Stimulated activated naive CD8-positive, alpha-beta T cell treated with anti-CD3 and anti-CD28 coated beads, Interleukin-15, Interleukin-2, amounts not matched to agents 100 U/mL and 50 U/mL, for 24 hours (primary cell): ENCODE measurements at places on chromosomes 3 and 15.

GRCh38 chr15:63051156-63052066, 8.9 kb downstream of the TPM1 start:
- DNase-seq = no peak

DNA sequence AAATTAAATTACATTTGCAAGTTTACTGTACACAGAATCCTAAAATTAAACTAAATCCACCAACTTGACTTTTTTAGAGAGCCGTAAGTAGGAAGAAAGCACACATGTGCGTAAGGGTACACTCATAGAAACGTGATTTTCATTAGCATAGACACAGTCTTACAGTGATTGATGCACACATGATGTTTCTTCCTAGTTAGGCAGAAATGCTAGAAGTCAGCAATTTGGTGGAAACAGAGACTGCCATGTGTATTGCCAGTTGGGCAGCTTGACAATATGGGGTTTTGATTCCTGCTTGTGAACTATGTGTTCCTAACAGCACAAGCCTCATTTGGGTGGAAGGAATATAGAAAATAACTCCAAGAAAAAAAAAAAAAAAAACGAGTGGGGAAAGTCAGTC, 878.5 kb downstream of the ROBO1 start:
- no peak for DNase-seq

- no peak for DNase-seq
Measured at GRCh38 chr3:173762501-173762900, 365.0 kb downstream of the NLGN1 start.

DNA sequence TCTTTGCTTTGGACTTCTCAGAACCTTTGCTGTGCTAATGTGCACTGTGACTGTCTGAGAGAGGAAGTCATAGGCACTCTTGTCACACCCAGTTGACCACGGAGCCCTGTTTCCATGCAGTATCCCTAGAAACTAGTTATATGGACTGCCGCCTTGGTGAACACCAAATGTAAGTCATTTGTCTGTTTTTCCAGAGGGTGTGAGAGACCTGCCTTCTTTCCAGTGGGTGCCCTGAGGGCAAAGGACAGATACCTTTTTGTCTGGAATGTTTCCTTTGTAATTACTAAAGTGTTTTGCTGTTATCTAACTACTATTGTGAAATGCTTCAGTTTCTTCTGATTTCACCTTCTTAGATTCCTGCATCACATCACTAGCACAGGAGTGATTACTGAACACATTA, 91.8 kb downstream of the LARS2 start:
- DNase-seq = no peak

- DNase-seq = no peak
Measured at GRCh38 chr3:150605998-150606641, 3.0 kb downstream of the SELENOT start.

GRCh38 chr15:39925112-39925842, 5.2 kb upstream of the GPR176 start:
- no peak for DNase-seq

GRCh38 chr3:117404141-117404540, 694.6 kb downstream of the TUSC7 start:
- DNase-seq = no peak

GRCh38 chr15:26178640-26179220, 315.6 kb upstream of the ATP10A start:
- no peak for DNase-seq
